ENCODE measurements at places on chromosomes 16 and 17.

DNA sequence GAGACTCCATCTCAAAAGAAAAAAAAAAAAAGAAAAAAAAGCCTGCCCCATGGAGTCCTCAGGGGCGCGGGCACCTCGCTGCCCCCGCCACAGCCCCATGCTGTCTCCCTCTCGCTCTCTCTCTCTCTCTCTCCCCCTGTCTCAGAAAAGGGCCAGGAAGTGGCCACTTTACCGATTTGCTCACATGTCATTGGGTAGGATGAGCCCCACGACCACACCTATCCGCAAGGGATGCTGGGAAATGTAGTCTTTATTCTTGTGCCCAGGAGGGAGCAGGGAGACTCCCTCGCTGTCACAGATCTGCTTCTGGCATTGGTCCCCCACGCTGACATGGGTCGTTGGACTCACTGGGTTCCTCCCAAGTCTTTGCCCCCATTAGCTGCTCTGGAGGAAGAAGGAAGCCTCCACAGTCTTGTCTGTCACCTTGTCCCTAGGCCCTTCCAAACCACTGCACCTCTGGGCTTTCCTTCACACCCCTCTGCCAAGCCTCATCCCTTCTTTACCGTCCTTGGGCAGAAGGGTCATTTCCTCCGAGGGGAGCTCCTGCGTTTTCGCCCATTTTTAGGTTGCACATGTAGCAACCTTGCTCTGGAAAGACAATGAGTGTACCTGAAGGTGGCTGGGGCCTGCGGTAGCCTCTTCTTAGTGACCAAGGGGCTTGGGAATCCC is 6.9 kb upstream of the GJD3 start:
- DNase-seq, result no peak

DNA sequence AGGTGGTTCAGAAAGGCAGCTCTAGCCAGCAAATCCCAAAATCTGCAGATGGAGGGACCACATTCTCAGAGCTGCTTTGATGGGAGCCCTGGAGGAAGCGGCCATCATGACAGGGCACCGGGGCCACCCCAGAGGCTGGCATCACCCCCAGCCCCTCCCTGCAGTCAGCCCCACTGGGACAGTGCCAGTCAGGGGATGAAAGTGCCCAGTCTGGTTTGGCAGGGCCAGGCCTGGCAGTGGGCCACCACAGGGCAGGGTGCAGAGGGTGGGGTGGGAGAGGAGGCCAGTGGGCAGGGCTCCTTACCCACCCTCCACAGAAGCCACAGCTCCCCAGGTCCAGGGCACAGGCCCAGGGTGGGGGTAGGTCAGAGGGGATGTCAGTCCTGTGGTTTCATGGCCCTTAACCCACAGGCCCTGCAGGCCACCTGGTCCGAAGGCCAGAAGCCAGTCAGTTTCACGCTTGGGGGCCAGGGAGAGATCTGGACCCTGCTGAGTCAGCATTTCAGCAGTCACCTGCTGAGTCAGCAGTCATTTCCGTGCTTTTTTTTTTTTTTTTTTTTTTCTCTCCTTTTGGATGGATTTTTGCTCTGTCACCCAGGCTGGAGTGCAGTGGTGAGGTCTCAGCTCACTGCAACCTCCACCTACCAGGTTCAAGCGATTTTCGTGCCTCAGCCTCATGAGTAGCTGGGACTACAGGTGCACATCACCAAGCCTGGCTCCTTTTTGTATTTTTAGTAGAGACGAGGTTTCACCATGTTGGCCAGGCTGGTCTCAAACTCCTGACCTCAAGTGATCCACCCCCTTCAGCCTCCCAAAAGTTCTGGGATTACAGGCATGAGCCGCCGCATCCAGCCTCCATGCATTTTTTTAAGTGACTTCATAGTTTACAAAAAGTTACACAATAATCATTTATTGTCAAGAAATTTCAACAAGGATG is 10.4 kb downstream of the SLC25A10 start:
- DNase-seq, result no peak

- DNase-seq, result no peak
Observed at GRCh38 chr16:88589441-88589840, 19.2 kb downstream of the ZC3H18 start.

DNA sequence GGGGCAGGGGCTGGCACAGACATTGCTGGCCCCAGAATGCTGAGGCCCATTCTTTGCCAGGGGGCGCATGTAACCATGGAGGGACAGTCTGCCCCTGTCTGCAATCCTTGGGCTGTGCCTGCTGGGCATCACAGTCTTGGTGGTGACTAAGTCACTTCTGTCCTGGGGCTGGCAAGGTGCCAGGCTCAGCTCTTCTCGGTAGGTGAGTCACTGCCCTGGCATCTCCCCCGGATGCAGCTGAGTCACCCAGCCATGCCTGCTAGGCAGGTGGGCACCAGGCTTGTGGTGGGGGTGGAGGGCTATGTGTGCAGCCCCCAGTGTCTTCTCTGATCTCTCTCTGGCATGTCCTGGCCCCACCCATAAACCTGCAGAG is 5.6 kb downstream of the RARA start:
- no peak for DNase-seq

DNA sequence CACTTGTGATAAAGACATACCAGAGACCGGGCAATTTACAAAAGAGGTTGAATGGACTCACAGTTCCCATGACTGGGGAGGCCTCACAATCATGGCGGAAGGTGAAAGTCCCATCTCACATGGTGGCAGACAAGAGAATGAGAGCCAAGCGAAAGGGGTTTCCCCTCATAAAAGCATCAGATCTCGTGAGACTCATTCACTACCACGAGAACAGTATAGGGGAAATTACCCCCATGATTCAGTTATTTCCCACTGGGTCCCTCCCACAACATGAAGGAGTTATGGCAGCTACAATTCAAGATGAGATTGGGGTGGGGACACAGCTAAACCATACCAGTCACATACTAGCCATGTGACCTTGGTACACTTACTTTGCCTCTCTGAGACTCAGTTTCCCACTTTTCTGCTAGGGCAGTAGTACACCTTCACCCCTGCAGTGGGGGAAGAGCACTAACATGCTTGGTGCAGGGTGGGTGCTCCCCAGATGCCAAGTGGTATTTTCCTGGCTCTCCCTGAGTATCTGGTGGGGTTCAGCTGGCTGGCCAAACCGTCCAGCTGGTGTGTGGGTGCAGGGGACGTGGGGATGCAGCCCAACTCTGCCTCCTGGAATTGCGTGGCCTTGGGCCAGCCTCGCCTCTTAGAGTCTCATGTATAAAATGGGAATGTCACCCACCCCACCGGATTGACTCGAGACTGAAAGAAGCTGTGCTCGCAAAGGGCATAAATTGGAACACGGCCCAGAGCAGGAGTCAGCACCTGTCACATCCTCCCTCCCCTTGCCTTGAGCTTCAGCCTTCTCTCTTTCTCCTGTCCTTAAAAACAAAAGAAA is 364.1 kb downstream of the CPPED1 start:
- no peak for DNase-seq

DNA sequence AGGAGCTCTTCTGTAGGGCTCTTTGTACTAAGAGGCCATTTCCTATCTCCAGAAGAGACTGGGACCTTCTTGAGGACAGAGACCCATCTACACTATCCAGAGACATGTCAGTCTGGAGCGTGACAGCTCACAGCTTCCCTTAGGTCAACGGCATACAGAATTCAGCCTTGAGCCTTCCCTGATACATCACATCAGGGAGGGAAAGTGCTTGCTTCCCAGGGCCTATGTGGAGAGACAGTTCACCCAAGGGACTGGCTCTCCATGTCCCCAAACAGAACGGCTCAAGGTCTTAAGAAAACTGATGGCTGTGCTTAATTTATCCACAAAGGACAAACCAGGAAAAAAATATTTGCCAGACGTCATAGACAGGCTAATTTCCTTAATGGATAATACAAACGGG is 7.7 kb downstream of the CENPV start:
- no peak for DNase-seq

- peak; percentile 99 for DNase-seq
Observed at GRCh38 chr17:17752089-17752820, 71.0 kb downstream of the RAI1 start.

GRCh38 chr17:561116-561515 is 153.5 kb downstream of the VPS53 start:
- DNase-seq, result no peak

DNA sequence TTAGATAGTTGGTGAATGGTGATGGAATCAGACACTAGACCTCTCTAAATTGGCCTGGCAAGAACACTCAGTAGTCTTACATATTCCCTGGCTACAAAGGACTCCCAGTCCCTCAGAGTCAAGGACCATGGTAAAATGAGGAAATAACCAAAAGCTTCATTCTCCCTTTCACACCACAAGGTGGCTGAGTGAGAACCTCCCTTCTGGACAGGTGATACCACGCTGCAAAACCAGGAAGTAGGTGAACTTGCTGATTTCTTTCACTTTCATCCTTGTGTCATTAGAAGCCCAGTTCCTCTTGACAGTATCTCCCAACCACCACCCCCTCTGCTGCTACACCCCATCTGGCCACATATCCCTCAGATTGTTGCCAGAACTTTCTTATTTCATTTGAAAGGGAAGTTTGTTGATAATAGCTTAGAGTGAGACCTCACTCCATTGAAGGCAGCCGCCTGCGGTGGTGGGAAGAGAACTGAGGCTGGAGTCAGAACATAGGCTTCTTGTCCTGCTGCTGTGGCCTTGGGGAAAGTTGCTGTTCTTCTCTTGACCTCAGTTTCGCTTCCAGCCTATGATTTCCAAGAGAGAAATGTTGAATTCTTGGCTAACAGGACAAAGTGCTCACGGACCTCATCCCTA is 290.6 kb upstream of the CCL2 start:
- no peak for DNase-seq

- DNase-seq, result no peak
Observed at GRCh38 chr17:46972346-46972745, 6.7 kb downstream of the RPRML start.

DNA sequence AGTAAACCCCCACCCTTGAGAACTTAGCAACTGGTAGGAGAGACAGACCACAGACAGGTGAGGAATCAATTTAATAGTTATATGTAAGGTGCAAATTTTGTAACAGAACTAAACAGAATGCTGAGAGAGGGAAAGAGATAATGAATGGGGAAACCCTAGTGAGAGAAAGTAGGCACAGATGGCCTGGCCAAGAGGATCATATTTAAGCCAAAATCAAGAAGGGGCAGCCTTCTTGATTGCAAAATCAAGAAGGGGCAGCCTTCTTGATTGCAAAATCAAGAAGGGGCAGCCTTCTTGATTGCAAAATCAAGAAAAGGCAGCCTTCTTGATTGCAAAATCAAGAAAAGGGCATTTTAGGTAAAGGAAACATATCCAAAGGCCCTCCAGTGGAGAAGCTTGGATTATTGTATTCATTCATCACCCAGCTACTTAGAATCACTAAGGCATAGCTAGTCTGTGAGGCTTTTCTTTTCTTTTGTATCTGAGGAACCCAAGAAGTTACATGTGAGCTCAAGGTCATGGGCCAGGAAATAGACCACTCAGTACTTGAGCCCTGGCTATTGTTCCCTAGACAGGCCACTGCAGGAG is 190.6 kb downstream of the CYLD start:
- DNase-seq, result no peak

DNA sequence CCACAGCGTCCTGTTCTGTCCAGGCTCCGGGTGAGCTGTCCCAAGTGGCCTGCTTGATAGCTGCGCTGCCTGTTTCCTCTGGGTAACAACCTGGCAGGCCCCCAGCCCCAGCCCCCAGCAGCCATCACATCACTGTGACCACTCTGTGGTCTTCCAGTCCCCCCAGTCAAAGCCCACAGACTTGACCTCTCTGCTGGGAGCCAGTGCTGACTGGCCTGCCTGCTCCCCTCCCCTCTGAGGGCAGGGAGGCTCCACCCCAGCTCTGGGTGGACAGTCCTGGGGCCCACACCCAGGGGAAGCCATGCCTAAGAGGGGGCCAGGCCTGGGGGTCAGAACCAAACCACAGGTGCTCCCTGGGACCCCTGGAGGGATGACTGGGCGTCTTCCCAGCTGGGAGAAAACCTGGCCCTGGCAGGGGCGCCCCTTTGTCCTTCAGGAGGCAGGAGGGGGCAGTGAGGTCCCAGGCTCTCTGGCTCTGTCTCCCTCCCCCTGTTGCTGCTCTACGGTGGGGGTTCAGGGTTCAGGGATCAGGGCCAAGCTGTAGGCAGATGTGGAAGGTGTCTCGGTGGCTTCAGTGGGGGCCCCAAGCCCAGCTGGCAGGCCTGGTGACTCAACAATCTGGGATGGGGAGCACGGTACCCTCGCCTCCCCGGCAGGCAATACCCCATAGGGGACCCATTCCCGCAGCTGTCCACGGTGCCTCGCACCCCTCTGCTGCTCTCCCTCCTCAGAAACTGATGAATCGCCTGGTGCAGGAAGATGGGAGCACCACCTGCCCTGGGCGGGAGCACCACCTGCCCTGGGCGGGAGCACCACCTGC is 1.8 kb upstream of the SLC16A3 start:
- DNase-seq, result peak; percentile 79

DNA sequence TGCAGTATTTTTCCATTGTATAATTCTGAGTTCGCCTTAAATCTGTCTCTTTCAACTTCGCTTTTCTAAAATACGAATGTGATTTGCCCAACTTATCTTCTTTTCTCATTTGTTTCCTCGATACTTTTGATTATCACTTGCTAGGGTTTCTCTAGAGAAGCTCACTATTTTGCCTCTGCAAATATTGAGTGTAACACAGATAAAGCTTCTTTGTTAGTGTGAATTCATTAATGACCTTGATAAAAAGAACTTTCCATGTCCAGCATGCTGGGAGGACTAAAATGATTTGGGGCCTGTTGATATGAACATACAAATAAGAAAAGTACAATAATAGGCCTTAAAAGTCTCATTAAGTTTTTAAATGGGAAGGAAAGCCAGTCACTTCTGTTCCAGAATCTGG is 303.3 kb downstream of the MAP2K6 start:
- no peak for DNase-seq

DNA sequence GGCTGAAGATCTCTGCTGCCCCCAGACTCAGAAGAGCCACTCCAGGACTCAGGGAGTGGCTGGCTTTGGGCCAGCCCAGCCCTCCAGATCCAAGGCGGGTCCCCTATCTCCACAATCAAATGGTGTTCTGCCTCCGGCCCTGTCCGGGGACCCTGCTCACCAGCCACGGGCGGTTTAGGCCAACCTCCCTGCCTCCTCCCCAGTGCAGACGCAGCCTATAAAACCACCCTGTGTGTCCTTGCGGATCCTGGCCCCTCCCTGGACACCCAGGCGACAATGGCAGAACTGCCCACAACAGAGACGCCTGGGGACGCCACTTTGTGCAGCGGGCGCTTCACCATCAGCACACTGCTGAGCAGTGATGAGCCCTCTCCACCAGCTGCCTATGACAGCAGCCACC is at the start of gene SLC12A3:
Gene SLC12A3 (plus strand): TSS at position 248 of the 400 bp plus-strand sequence. CDS start 29 bp downstream, at position 277.
- no peak for DNase-seq

GRCh38 chr17:32928586-32929535 is 908 bp downstream of the TMEM98 start:
- peak; percentile 51 for DNase-seq

- no peak for DNase-seq
Observed at GRCh38 chr17:68763562-68763961, 162.4 kb upstream of the FAM20A start.

DNA sequence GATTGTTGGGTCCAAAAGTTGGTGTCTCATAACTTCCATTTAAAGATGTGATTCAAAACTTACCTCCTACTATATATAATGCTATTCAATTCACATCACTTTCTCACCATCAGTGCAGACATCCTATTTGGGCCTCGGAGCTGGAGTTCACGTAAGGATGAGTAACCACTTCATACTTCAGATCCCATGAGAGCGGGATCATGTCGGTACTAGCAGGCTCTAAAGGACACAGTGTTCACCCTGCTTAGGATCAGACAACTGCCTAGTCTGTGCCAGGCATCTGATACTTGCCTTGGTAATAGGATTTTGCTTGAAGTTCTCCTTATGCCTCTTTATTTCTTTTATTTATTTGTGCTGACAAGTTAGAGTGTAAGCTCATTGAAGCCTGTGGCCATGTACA is 39.5 kb downstream of the RBFOX1 start:
- no peak for DNase-seq

GRCh38 chr16:55491691-55492090 is 12.7 kb downstream of the MMP2 start:
- no peak for DNase-seq

- no peak for DNase-seq
Observed at GRCh38 chr16:51773071-51773890, 622.2 kb upstream of the SALL1 start.

All from kidney (tissue), 22 donors.